ENCODE measurements at places on chromosomes 11 and 22.

- DNase-seq = no peak
Measured at GRCh38 chr11:34302046-34302921, 55.5 kb downstream of the ABTB2 start.

GRCh38 chr11:61971248-61972111 is 4.0 kb upstream of the FTH1 start:
- peak; percentile 96 for DNase-seq

DNA sequence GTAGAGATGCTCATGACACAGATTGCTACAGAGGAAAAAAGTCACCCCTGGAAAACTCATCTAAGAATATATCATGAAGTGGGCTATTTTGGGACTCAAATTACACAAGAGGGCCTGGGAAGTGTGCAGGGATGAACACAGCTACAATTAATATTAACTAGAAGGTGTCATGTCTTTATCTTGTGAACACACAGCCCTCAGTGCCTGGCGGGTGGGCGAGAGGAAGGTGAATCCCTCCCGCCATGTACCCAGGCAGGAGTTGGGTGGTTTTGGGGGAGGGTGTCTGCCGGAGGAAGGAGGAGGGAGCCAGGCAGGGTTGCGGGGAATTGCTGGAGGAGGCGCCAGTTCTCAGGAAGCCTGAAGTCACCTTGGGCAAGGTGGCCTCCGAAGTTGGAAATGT is 5.1 kb upstream of the FAM83F start:
- DNase-seq = no peak

- no peak for DNase-seq
Measured at GRCh38 chr11:11230087-11230486, 123.0 kb downstream of the CSNK2A3 start.

GRCh38 chr22:18979957-18980356 is 43.9 kb upstream of the PRODH start:
- no peak for DNase-seq

- peak; percentile 22 for DNase-seq
Measured at GRCh38 chr11:122069707-122070360, 46.2 kb downstream of the BLID start.

DNA sequence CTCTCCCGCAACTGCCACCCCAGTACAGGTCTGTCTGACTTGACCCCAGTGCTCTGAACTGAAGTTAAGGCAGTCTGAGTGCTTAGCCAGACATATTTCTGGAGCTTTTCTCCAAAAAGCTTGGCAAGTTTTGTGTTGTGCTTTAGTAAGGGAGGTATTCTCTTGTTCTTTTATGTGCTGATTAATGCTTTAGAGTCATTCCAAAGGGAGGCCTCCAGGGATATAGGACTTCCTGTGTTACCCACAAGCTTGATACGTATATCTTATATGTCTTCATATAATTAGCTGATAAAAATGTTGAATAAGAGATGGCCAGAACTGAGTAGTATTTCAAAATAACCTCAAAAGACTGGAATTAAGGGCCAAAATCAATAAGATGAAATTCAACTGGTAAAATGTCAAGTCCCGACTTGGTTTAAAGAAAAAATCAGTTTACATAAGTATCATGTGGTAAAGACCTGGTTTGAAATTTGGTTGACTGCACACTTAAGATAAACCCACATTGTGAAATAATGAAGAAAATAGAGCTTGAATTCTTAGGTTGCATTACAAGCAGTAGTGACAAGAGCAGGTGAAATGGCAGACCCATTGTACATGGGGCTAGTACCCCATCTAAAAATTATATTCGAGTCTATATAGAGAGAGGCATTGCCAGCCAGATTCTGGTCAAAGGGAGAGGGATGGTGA is 226.9 kb downstream of the SNX19 start:
- no peak for DNase-seq

GRCh38 chr11:34549271-34549670 is 35.7 kb upstream of the ELF5 start:
- no peak for DNase-seq

- DNase-seq = no peak
Measured at GRCh38 chr22:50171965-50172421, 1.5 kb downstream of the PANX2 start.

- no peak for DNase-seq
Measured at GRCh38 chr11:76653012-76653673, 17.4 kb downstream of the LRRC32 start.

DNA sequence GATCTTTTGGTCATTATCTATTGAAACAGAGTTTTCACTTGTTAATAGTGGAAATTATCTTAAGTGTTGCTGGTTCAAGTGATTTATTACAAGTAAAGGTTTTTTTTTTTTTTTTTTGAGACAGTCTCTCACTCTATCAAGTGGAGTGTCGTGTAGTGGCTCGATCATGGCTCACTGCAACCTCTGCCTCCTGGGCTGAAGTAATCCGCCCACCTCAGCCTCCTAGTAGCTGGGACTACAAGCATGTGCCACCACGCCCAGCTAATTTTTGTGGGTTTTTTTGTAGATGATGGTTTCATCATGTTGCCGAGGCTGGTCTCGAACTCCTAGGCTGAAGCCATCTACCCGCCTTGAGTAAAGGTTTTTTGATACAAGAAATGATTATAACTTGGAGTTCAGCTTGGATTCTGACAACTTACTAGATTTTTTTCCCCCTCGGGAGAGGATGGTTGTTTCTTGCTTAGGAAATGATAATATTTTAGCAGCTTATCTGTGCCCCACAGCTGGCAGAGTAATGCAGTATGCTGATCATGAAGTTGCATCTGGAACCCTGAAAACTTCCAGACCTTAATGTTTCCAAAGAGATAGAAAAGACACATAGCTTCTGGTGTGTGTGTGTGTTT is 68.9 kb downstream of the MTMR3 start:
- DNase-seq = no peak

- DNase-seq = no peak
Measured at GRCh38 chr11:102615894-102616432, 9.2 kb downstream of the MMP20 start.

DNA sequence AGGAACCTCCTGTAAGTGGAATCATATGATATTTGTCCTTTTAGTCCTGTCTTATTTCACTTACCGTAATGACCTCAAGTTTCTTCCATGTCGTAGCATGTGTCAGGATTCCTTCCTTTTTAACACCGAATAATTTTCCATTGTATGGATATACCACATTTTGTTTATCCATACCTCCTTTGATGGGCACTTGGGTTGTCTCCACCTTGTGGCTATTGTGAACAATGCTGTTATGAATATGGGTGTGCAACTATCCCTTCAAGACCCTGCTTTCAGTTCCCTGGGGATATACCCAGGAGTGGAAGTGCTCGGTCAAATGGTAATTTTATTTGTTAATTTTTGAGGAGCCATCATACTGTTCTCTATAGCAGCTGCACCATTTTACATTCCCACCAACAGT is 244.9 kb upstream of the BLID start:
- DNase-seq = no peak

GRCh38 chr22:35777335-35777975 is 59.8 kb downstream of the APOL5 start:
- DNase-seq = no peak

- peak; percentile 77 for DNase-seq
Measured at GRCh38 chr11:77547863-77548551, 41.7 kb upstream of the AQP11 start.

DNA sequence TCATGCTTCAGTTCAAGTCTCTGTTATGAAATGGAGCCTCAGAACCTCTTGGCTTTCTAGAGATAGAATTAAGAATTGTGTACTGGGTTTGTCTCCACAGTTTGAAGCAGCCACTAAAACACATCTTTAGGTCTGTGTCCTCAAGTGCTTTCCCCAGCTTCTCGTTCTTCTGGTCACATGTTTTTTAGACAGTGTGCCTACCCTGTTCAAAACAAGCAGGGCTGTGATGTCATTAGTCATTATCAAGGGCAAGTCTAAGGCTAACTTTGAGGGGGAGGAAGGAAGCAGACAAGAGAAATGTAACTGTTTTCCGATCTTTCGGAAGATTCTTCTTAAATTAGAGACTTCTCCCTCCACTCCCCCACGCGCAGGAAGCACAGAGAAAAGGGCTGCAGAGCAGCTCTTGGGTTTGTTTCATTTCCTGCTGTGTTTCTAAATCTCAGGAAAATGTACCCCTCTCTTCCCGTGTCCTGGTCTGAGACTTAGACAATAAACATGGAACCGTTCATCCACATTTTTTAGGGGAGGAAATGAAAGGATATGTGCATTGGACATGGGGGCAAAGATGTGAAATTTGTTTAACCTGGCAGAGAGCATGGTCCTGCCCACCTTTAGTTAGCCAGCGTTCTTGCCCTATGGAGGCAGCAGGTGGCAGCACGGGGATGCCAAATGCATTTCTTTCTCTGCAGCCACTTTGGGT is 3.1 kb downstream of the AKIP1 start:
- no peak for DNase-seq

GRCh38 chr11:79482800-79483199 is 42.0 kb upstream of the TENM4 start:
- no peak for DNase-seq

- DNase-seq = no peak
Measured at GRCh38 chr11:386483-386882, 7.5 kb upstream of the PKP3 start.

DNA sequence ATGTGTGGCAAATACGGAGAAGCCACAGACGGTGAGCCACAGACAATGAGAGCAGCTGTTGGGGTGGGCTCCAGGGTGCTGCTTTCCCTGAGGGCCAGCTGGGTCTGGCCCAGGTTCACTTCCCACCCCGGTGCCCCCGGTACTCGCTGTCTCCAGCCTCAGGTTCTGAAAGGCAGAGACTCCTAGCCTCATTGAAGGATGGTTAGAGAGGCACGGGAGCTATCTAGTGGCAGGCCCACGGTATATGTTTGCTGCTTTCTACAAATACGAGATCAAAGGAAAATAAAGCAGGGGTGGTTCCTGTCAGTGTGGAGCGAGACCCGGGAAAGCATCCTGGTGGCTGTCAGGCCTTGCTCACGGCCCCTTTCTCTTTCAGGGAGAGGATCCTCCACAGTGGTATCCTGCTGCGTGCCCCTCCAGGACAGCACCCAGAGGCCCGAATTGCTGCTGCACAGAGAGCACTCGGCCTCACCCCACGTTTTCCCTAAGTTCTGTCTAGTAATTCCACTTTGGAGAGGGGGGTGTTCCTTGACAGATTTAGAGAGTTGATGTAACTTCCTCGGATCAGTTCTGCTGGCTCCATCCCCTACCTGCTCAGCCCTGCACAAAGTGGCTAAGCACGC is 3.0 kb downstream of the TMEM80 start:
- no peak for DNase-seq

- no peak for DNase-seq
Measured at GRCh38 chr22:42892156-42892555, 35.1 kb upstream of the ARFGAP3 start.

GRCh38 chr11:12009617-12010321 is 1.3 kb upstream of the DKK3 start:
- DNase-seq = no peak

DNA sequence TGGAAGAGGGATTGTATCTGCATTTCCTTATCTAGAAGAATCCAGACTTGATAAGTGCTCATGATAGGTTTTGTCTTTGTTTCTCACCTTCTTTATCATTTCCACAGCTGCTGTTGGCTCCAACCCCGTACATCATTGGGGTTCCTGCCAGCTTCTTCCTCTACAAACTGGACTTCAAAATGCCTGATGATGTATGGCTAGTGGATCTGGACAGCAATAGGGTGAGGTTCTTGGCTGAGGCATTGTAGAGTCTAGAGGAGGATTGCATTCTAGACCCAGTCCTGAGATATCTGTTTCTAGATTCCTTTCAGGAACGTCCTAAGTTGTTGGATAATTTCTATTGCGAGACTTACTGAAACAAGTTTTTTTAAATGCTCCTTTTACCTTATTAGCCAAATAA is 8.1 kb downstream of the MADD start:
- DNase-seq = no peak

DNA sequence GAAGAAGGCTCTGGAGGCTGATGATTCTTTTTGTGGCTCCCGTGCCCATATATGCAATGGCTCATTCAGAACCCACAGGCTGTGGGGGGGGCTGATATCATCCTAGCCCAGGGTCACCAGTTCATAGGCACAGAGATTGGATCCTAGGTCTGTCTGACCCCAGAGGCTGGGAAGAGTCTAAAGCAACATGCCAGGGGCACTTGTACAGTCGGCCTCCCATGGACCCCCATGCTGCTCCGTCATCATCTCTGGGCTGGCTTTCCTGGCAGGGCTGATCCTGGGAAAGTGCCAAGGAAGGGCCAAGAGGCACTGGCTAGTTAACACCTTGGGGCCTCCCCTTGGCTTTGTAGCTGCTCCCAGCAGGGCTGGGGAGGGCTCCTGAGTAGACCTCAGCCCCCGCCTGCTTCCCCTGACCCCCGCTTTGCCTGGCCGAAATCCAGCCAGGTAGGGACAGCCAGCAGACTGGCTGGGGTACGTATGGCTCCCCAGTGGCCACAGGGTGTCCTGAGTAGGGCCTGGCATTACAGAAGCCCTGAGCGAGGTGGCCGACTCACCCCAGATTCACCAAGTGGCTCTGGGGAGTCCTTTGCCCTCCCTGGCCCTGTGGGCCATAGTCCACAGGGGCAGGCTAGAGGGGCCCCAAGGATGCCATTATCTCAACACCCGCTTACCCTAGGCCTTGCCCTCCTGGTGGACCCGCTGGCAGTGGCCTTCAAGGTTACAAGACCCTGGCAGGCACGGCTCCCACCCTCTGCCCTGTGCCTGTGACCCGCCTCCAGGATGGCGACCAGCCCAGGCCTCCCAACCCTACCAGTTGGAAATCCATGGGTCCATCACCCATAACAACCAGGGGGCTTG is 22.5 kb downstream of the FADS3 start:
- DNase-seq = no peak

GRCh38 chr11:57397394-57397990 is 7.0 kb upstream of the PRG2 start:
- no peak for DNase-seq

- DNase-seq = no peak
Measured at GRCh38 chr11:126408496-126408895, 53.0 kb downstream of the ST3GAL4 start.

DNA sequence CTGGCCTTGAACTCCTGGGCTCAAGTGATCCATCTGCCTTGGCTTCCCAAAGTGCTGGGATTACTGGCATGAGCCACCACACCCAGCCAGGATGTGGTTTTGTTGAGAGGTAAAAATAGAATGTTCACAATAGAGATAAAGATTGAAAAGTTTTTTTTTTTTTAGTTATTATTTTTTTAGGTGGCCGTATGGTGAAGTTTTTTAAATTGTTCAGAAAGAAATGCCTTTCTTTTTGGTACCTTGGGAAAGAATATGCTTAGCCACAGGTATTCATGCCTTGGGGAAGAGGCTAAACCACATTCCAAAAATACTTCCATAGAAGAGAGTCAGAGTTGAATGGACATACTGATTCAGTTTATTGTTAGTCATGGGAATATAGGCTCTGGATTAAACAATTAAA is 143.4 kb downstream of the C11orf91 start:
- no peak for DNase-seq

GRCh38 chr11:119626871-119627270 is 102.1 kb downstream of the NECTIN1 start:
- DNase-seq = no peak

DNA sequence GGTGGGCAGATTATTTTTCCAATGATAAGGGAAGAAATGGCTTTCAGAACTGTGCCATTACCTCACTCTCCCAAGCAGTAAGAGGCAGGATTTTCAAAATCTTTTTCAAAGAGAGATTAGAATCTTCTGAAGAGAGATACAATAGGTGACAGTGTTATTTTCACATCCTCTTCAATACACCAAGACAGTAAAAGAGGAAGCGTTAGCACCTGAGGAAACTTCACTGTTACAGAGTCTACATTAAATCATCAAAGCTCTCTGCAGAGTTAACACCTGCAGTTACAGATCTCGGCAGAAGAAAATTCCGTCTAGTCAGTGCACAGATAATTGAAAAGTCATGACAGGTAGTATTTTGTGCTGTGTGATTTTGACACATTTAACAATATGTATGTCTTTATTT is 144.9 kb downstream of the PGR start:
- no peak for DNase-seq

All from NT2/D1 (cell line).